Activated CD4-positive, alpha-beta T cell treated with anti-CD3 and anti-CD28 coated beads for 4 hours (primary cell): ENCODE measurements at places on chromosomes 1 and 21.

DNA sequence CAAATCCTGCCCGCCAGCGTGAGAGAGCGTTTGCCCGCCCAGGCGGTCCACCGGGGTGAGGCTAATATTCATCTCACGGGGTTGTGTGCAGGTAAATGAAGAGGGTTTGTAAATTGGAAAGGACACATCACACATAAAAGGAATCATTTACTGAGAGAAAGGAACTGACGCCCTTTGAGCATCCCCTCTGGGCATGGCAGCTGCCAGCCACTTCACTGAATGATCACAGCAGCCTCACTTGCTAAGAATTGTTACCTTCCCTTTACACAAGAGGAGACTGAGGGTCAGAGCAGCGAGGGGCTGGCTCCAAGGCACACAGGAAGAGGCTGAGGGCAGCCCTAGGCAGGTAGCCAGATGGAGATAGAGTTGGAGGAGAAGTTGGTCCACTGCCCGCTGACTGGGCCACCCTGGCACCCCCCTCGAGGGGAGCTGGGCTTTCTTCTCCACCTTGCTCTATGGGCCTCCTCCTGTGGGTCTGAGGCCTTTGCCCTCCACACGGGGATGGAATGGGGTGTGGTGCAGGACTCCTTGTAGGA lies 96.0 kb downstream of the FOXD2 start:
- DNase-seq, result no peak

- DNase-seq, result no peak
Measured at GRCh38 chr1:221164951-221165838, 286.0 kb downstream of the HLX start.

GRCh38 chr21:38970765-38971164 lies 165.0 kb downstream of the ETS2 start:
- DNase-seq, result no peak

- no peak for DNase-seq
Measured at GRCh38 chr1:70134148-70134547, 71.2 kb downstream of the LRRC40 start.

DNA sequence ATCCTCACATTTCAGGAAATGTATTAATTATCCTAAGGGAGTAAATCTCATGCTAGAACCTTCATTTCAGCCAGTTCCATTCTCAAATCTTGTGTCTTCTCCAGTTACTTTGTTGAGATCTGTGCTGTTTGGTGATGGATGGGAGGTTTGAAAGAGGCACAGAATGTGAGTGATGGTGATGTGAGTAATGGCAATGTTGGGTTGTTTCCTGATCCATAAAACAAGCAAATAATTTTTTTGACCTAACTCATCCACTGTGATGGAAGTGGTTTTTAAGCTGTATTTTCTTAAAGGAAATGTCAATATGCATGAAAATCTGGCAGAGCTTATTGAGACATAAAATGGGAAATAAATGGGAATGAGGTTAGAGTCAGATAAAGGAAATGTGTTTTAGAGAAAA lies 214.7 kb downstream of the CHRM3 start:
- DNase-seq, result no peak

- DNase-seq, result no peak
Measured at GRCh38 chr1:40664167-40664537, 1.3 kb downstream of the RIMS3 start.

DNA sequence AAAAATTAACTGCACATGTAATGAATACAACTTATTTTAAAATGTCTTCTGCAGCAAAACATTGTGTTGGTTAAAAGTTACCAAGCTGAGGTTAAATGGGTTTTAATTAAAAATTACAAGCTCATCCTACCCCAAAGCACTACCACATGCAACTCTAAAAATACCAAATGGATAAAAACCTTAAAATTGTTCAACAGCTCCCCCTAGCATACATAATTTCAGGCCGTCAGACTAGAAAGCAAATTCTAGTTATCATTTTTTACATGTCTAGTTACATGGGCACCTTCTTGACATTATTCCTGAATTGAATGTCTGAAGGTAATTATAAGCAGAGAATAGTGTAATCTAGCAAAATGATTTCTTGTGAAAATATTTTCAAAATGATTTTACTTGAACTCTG lies 176.5 kb downstream of the C1orf21 start:
- no peak for DNase-seq

DNA sequence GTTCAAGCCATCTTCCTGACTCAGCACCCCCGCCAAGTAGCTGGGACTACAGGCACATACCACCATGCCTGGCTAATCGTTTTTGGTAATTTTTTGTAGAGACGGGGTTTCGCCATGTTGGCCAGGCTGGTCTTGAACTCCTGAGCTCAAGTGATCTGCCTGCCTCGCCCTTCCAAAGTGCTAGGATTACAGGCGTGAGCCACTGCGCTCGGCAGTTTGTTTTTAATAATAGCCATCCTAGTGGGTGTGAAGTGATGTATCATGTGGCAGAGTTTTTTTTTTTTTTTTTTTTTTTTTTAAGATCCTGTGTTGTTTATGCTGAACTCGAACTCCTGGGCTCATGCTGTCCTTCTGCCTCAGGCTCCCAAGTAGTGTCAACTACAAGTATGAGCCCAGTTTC lies 51.8 kb downstream of the SPEN start:
- DNase-seq, result no peak

DNA sequence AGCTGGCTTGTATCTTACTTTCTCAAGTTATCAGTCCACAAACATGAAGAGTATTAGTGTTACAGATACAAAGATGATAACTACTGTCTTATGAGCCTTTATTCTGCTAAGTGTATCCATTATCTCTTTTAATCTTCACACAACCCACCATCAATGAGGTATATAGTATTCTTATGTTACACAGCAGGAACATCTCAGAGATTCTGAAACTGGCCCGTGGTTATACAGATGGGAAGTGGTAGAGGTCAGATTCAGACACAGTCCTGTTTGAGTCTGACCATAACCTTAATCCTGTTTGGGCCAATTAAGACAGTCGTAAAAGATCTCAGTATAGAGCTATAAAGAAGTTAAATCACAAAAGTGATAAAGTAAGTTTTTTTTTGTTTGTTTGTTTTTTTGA lies 5.1 kb upstream of the TMEM269 start:
- no peak for DNase-seq

GRCh38 chr1:176884286-176884685 lies 280.2 kb downstream of the ASTN1 start:
- no peak for DNase-seq

GRCh38 chr1:33007190-33008050 lies 29.3 kb downstream of the AK2 start:
- peak; percentile 9 for DNase-seq

- DNase-seq, result no peak
Measured at GRCh38 chr1:8201331-8201861, 116.5 kb upstream of the SLC45A1 start.

DNA sequence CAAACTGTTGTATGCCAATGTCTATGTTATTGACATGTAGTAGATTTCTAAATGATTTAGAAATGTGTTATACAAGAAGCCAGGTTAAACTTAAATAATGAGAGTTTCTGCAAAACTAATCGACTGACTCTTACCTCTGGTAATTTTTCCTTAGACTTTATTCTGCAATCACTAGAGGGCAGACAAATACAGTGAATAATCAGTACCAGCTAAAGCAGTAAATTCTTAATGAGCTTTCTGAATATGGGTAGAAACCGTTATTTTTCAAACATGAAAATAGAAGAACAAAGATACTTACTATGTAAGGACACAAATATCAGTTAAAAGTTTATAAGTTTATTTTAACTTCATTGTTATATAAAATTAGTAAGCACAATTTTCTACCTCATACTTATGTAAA lies 97.9 kb upstream of the RGS1 start:
- no peak for DNase-seq

DNA sequence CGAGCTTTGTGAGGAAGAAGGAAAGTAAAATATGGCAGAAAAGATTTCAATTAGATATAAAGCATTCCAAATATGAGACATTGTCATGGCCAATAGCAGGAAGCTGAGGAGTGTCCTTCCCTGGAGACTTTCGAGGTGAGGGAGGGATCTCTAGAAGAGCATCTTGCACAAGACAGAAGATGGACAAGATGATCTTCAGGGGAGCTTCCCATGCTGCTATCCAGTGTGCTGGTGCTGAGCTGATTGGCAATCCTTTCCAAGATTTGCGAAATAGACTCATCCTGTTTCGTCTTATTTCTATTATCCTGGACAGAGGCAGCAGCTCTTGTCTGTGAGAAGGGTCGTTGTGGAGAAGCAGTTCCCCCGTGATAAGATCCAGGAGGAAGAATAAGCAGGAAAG lies 342.0 kb upstream of the CAMK1G start:
- DNase-seq, result no peak

DNA sequence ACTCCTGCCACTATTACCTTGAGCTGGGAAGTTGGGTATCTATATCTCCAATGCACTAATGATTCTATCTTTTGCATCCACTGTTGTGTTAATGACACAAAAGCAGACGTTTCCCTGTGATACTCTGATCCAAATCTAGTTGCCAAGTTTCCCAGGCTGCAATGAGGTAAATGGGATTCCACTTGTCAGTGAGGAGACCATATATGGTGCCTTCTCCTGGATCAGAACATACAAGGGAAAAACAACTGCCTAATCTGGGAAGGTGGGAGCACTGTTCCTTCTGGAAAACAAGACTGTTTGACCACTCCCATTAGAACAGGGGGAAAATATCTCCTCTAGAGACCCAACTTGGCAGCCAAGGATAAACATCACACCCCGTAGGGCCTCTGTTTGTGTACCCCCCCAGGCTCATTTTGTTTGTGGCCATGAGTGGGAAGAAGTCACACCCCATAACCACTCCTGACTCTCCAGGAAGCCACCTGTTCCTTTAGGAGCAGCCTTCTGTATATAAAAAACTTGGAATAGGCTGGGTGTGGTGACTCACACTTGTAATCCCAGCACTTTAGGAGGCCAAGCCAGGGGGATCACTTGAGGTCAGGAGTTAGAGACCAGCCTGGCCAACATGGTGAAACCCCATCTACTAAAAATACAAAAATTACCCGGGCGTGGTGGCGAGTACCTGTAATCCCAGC lies 28.5 kb upstream of the SLC6A9 start:
- DNase-seq, result no peak

GRCh38 chr1:37708471-37708870 lies 16.2 kb downstream of the CDCA8 start:
- no peak for DNase-seq

- DNase-seq, result no peak
Measured at GRCh38 chr1:84283381-84283780, 18.1 kb upstream of the SAMD13 start.

- no peak for DNase-seq
Measured at GRCh38 chr1:178646821-178647220, 78.2 kb upstream of the RALGPS2 start.

GRCh38 chr21:31222142-31222541 lies 121.9 kb downstream of the TIAM1 start:
- DNase-seq, result no peak

DNA sequence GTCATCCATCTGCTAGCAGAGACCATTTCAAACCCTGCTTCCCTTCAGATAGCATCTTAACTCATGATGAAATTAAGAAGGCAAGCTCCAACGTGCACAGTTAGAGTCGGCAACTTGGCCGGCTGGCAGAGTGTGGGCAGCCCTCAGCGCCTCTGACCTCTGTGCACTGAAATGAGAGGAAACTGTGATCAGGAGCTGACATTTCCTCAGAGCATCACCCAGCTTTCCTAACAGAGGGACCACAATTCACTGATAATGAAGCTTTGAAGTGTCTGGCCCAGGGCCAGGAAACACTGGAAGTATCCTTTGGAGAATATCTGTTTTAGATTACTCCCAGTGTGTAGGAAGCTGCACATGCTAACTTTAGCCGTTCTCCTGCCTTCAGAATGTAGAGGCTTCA lies 145.0 kb upstream of the ZC3H11B start:
- no peak for DNase-seq

GRCh38 chr1:57463343-57463742 lies 39.5 kb upstream of the DAB1 start:
- no peak for DNase-seq

GRCh38 chr21:45383111-45383614 lies 21.8 kb upstream of the COL18A1 start:
- DNase-seq, result no peak

DNA sequence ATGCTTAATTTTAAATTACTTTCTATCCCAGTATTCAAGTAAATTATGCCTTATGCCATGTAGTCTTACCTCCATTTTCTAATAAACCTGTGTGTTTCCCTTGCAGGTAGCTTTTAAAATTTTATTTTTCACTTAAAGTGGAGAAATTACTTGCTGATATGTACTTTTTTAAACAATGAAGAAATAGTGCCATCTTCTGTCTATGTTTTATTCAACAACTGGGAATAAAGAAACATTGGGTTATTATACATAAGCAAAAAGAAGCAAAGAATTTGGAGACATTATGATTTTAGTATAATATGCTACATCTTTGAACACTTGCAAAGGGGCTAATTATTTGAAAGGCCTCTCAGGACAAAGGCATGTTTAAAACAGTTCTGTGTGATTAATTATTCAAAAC lies 1912.9 kb downstream of the MRPL39 start:
- no peak for DNase-seq

- peak; percentile 98 for DNase-seq
Measured at GRCh38 chr1:45686288-45687013, at the start of gene GPBP1L1. Gene GPBP1L1, minus strand, starts transcription at chr1:45686533. Its CDS starts 27,446 bp downstream, at chr1:45659087.

DNA sequence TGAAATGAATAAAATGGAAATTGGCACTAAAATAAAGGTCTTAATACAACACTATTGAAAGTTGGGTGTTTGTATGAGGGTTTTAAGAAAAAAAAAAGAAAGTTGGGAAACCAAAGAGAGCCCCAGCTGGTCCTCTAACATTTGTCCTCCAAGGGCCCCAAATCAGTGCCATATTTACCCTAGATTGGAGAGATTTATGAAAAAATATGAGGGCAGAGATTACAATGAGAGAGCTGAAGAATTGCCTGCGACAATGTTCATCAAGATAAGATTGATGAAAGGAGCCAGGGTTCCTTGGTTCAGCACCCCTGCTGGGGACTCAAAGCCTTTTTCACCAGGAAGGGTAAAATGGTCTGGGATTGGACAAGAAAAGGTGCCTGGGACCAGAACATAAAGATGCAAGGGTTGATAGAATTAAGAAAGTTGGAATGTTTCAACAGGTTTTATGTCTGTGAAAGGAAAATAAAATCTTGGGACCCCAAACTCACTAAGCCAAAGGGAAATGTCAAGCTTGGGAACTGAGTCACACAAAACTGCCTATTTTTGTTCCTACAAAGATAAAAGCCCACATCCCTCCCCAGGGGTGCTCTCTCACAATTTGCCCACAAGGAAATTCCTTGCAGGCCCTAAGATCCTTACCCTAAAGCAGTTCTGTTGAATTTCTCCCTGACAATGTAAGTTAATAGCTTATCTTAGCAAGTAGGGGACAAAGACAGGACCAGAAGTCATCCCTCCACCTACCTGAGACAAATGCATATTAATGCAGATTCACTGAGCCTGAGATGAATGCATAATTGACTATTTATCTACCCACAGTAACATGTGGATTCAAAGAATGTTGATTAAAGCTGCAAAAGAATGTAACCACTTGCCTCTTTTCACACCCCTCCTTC lies 26.8 kb downstream of the CBR1 start:
- DNase-seq, result no peak

DNA sequence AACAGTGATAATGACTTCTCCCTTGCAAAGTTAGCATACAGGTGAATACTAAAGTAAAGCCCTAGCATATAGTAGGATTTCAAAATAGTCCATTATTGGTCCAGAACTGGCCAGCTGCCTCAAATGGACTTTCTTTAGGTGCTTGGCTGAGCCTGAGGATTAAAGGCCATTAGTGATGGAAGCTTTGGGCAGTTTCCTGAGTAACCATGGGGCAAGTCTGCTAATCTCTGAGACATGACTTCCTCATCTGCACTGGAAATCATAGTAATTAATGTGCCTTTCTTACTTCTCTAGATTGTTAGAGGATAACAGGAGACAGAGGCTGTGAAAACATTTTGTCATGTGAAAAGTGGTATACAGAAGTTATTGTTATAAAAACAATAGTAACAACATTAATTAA lies 156.5 kb upstream of the UBE2U start:
- no peak for DNase-seq
